HCEC 1CT (cell line): ENCODE measurements at places on chromosomes 12 and 14.

- peak; percentile 36 for DNase-seq
Measured at GRCh38 chr12:93135286-93136239, 206.5 kb upstream of the EEA1 start.

- DNase-seq, result peak; percentile 72
Measured at GRCh38 chr12:59403259-59403932, 192.4 kb upstream of the SLC16A7 start.

- DNase-seq, result no peak
Measured at GRCh38 chr14:106657460-106657859, 1131.1 kb downstream of the TMEM121 start.

DNA sequence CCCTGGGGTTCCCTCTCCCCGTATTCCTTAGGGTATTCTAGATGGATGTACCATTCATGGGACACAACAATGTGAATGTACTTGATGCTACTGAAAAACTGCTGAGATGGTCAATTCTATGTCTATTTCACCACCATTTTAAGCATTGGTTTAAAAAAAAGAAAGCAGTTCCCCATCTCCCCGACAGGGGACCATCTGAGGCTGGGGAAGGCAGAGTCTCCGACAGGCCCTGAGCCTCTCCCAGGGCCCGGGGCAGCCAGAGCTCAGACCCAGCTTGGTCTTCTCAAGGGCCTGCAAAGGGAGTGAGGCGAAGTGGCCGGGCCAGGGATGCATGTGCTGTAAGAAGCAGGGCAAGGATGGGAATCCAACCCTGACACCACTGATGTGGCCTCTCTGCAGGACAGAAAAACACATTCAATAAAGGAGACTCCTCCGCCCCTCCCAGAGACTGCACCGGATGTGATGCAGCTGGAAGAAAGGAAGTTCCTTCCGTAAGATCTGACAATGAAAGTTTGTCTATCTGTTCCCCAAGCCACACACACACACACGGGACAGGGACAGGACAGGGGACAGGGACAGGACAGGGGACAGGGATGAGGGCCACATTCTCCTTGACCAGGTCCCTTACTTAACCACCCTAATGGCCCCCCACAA, 234.1 kb downstream of the BCL11B start:
- DNase-seq, result no peak

DNA sequence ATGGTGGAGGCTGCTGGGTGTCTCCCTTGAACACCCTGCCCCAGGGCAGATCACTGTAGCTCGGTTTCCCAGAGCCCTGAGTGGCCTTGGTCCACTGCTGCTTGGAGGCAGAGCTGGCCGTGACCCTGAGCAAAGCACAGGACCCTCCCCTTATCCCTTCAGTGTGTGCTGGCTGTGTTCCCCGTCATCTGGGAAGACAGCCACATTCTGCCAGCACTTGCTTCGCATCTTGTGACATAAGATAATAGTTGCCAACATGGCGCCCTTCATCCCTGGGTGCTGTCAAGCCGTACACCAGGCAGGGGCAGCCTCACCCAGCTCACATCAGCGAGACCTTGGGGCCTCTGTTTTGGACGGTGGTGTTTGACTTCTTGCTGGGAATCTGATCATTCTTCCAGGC, 12.1 kb upstream of the ALDH2 start:
- no peak for DNase-seq

- peak; percentile 79 for DNase-seq
Measured at GRCh38 chr14:74459289-74459946, 33.4 kb upstream of the SYNDIG1L start.

- DNase-seq, result peak; percentile 22
Measured at GRCh38 chr12:81888106-81888740, 129.1 kb upstream of the PPFIA2 start.

- no peak for DNase-seq
Measured at GRCh38 chr12:106118-106591, 39.6 kb downstream of the IQSEC3 start.

DNA sequence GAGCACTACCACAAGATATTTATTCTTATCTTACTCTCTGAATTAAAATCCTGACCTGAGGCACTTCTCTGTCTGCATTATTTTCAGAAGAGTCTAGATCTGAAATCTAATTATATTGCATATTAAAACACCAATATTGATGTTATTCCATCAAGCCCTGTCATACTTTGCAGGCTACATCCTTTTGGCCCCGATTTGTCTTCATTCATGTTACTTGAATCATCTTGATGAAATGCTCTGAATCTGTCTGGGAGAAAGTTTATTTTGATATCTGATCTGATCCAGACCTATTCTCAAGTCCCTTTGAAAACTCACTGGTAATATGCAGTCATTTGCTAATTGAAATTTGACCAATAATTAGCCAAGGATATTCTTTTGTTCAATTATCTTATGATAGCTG, 79.9 kb downstream of the BBS10 start:
- peak; percentile 70 for DNase-seq

GRCh38 chr12:80018119-80018518, 81.2 kb upstream of the OTOGL start:
- DNase-seq, result no peak

DNA sequence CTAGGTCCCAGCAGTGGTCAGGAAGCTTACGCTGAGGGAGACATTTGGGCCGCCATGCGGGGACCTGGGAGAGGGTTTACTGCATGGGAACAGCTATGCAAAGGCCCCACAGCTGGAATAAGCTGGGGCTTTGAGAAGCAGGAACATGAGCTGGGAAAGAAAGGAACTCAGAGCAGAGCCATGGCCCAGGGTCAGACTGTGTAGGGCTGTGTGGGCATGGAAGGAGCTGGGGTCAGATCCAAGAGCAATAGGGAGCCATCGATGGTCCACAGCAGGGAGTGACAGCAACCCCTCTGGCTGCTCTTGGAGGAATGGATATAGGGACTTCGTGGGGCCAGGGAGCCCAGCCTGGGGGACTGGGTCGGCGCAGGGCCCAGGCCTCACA, 151.6 kb downstream of the ADGRD1 start:
- no peak for DNase-seq

DNA sequence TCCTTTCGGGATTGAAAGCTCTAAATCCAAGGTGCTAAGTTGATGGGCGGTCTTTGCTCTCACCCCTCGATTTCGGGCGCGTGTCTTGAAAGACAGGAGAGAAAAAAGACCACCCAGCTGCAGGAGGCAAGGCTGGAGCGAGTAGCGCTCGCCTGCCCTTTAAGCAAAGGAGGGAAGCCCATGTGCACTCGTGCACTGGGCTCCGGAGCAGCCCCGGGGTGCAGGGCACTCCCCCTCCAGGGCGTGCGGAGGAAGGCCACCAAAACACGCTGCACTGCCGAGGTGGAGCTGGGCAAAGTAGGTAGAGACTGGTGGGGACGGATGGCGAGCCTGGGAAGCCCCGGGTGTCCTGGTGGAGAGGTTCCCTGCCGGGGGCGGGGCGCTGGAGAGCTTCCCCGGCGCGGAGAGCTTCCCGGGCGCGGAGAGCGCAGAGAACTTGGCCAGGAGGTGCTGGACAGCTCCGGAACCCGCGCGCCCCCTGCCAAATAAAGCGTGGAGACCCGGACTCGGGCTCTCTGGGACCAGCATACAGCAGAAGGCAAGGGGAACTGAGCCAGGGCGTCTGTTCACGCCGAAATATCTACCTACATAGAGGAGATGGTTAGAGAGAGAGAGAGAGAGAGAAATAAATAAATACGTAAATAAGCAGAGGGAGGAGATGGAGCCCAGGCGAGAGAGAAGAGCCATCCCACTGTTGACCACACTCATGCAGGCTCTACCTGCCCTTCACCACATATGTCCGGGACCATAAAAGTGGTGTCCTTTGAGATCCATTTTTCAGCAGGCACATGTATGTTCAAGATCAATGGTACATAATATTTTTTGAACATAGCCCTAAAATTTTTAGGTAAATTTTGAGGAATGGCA, 662 bp upstream of the NELL2 start:
- no peak for DNase-seq

GRCh38 chr12:1132311-1132710, 141.3 kb downstream of the ERC1 start:
- no peak for DNase-seq

DNA sequence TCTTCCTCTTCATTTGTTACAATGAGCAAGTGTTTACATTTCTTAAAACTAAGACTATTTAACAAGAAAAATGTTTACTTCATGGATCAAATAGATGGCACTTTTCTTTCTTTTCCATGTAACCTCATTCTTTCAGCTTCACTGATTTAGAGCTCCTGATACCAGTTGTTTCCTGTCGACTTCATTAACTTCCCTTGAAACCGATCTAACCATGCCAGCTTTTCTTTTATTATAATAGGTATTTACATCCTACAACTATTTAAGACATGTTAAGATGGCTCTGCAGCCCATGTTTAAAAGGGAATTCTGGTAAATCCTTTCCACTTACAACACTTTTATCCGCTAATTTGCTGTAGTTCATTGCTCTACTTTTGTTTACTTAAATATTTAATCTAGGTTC, 107.3 kb upstream of the DCN start:
- no peak for DNase-seq

- peak; percentile 22 for DNase-seq
Measured at GRCh38 chr14:87049950-87050349, 943.0 kb downstream of the GALC start.

- no peak for DNase-seq
Measured at GRCh38 chr12:89392391-89392790, 40.1 kb upstream of the DUSP6 start.

DNA sequence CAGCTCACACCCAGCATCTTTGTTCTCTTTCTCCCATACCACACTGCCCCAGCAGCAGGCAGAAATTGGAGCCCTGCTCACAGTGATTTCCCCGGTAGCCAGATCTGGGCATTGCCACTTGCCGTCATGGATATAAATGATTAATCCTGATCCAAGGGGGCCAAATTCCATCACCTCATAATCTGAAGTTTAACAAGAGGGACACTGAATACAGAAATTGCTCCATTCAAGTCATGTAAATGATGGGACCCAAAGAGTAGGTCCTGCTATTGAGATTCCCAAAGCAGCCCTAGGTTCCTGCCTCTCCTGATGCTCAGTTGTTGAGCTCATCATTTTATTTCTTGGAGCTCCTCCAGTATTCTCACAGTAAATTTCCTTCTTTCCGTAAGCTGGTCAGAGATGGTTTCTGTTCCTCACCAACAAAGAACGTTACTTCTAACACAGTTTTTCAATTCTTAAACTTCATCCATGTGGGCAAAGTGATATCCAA, 11.7 kb downstream of the ITPR2 start:
- no peak for DNase-seq

DNA sequence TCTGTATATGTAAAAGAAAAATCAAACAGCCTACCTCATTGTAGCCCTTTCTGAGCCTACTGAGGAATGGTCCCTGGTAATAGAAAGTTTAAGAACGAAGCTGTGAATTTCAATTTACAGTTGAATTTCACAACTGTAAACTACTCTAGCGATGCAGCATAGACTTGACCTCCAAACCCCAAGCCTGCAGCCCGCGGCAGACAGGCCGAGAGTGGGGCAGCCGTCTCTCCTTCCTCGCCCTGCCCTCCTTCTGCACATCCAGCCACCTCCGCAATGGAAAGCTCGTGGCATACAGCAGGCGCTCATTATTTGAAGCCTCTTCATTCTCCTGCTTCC, 15.3 kb downstream of the RNASE2 start:
- no peak for DNase-seq

GRCh38 chr12:100716945-100717732, 77.4 kb upstream of the ANO4 start:
- DNase-seq, result peak; percentile 67

- no peak for DNase-seq
Measured at GRCh38 chr14:39154594-39155189, 15.4 kb downstream of the TRAPPC6B start.

DNA sequence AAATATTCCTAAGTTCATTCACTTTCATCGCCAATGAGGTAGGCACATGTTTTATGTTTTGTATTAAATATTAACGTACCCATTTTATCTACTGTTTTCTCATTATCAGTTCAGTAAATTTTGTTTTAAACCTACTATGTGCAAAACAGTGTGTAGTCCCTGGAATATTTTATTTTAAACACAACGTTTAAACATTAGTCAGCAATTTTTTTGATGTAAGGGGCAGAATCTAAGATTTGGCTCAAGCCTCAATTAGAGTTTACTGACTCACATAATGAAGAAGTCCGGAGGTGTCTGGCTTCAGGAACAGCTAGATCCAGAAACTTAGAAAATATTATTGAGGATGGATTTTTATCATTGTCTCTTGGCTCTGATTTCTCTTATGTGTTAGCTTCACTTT, 267.5 kb downstream of the C12orf75 start:
- no peak for DNase-seq

- no peak for DNase-seq
Measured at GRCh38 chr12:52391618-52392002, 6.2 kb upstream of the KRT84 start.

GRCh38 chr12:42459336-42459847, 130.2 kb downstream of the PRICKLE1 start:
- no peak for DNase-seq

DNA sequence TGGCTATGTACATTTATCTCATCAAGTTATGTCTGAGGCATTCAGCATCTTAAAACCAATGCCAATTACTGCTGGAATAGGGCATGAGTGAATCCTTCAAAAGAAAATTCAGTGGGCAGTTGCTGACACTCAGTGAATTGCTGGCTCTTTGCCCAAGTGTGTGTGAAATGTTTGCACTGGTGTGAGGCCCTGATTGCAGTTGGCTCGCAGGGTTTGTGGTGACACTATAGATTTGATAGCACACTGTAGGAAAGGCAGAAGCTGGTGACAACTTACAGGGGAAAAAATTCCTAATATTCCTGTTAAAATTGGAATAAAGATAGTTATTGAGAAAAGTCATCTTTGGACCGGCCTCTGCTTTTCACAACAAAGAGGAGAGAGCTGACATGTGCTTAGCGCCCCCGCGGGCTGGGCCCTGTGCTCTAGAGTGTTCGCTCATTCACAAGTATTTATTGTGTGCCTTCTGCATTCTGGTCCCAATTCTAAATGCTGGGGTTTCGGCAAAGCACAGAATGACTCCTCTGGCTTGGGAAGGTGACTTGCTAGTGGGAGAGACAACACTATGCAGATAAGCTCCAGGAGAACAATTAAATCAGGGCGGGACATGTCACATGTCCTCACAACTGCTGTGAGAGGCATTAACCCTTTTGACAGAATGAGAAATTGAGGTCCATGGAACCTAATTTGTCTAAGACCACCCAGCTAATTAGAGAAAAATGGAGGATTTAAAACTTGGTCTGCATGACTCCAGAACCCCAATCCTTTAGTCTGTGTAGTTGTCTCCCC, 418.7 kb downstream of the NPAS3 start:
- DNase-seq, result no peak

DNA sequence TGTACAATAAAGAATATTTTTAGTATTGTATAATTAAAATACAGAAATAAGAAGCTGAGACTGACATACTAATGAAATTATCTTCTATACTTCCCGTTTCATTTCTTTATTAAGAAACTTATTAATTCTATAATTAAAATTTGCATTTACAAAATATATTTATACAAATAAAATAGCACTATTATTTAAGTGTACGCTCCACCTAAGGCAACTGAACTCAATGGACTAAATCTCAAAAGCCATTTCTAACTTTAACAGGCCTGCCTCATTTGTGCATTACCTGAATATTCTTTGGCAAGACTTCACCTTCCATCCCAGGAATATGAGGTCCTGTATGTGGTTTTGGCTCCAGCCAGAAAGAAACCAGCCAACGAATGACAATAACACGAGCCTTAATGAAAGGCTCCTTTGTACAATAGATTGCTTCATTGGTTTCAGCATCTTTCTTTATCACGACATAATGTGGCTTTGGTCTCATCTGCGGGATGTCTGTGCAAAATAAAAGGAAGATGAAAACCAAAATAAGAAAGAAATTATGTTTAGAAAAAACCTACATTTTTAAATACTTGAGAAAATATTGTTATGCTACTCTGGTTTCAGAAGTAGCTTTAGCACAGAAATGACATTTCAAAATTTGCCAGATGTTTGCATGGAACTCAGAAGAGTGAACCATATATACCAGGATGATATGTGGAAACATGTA, 58.7 kb downstream of the RALGAPA1 start:
- no peak for DNase-seq

- no peak for DNase-seq
Measured at GRCh38 chr12:46205294-46205693, 63.5 kb downstream of the SLC38A1 start.
